Bronchial smooth muscle cell (primary cell): ENCODE measurements at places on chromosomes 7 and 10. TPM values are rescaled to one million over a fixed set of nuclear protein-coding genes. Genes with fewer than 3 reads are reported as not detected.

Gene MSMB
- not detected in 2 replicates for total RNA-seq

Gene MOGAT3
- not detected in 2 replicates for total RNA-seq

Gene DNAH11
- total RNA-seq, result under 0.01 and 0.95 TPM in 2 replicates

Gene GDF10
- total RNA-seq, result 7.7 and 152 TPM in 2 replicates

Gene SLC26A4
- 0.47 and 0.52 TPM in 2 replicates for total RNA-seq

Gene SNCG
- total RNA-seq, result 7.2 and 69.4 TPM in 2 replicates

Gene SLC26A3
- total RNA-seq, result not detected in 2 replicates

Gene SMO
- total RNA-seq, result 8.7 and 26.5 TPM in 2 replicates

Gene TMEM140
- 12.0 and 14.7 TPM in 2 replicates for total RNA-seq

Gene PRLHR
- 0.09 TPM in 1 of 2 replicates, not detected in the other for total RNA-seq

Gene LBX1
- under 0.01 TPM in 1 of 2 replicates, not detected in the other for total RNA-seq

Gene KCND2
- 3.3 and 5.0 TPM in 2 replicates for total RNA-seq

Gene CYP3A7
- 0.34 and 1.1 TPM in 2 replicates for total RNA-seq

Gene CCL24
- total RNA-seq, result not detected in 2 replicates

Gene EGR2
- total RNA-seq, result under 0.01 TPM in 1 of 2 replicates, not detected in the other

Gene NPFFR1
- under 0.01 TPM in 1 of 2 replicates, not detected in the other for total RNA-seq

Gene SYT15B
- total RNA-seq, result not detected in 2 replicates

Gene CDHR3
- 3.5 and 5.4 TPM in 2 replicates for total RNA-seq

Gene MPP7
- under 0.01 and 0.26 TPM in 2 replicates for total RNA-seq
